Hippocampal formation (tissue), 2 donors: ENCODE measurements at places on chromosomes 1 and 21.

DNA sequence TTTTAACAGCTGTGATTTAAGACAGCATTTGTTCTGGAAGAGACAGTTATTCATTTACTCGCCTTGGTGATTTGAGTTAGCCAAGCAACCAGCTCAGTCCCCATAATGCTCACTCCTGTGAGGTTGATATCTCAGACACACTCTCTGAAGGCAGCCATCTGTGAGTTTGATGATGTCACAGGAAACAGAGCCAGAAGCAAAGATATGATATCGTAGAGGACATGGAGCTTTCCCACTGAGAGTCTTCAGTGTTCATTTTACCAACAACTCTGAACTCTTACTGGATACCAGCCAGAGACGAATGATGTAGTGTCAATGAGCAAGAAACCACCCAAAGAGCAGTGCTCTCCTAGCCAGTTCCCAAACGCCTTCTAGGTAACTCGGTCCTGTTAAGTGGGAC, 219.4 kb downstream of the SLC35F3 start:
- no peak for DNase-seq

DNA sequence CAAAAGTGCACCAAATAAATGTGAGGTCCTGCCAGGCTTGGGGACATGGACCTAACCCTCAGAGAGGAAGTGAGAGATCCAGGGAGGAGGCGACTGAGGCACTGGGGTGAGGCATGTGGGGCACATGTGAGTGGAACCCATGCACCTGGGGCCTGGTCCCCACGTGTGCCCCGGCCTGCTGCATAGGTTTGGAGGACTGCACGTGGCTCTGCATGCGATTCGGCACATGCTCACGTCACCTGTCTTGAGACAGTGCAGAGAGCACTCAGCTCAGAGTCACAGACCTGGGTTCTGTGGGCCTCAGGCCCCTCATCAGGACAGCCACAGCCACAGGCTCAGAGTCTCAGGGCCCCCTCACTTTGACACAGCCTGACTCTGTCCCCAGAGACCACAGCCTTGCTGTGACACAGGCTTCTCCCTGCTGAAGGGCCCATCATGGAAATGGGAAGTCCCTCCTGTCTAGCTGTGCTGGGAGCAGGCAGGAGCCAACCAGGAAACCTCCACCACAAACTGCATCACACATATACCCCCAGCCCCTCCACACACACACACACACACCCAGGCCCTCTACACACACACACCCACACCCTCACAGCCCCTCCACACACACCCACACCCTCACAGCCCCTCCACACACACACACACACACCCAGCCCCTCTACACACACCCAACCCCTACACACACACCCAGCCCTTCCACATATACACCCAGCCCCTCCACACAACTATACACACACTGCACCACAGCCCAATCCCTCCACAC, 48.2 kb downstream of the SLC9A1 start:
- no peak for DNase-seq

- DNase-seq: no peak
Observed at GRCh38 chr1:150366416-150367296, 2.7 kb downstream of the RPRD2 start.

DNA sequence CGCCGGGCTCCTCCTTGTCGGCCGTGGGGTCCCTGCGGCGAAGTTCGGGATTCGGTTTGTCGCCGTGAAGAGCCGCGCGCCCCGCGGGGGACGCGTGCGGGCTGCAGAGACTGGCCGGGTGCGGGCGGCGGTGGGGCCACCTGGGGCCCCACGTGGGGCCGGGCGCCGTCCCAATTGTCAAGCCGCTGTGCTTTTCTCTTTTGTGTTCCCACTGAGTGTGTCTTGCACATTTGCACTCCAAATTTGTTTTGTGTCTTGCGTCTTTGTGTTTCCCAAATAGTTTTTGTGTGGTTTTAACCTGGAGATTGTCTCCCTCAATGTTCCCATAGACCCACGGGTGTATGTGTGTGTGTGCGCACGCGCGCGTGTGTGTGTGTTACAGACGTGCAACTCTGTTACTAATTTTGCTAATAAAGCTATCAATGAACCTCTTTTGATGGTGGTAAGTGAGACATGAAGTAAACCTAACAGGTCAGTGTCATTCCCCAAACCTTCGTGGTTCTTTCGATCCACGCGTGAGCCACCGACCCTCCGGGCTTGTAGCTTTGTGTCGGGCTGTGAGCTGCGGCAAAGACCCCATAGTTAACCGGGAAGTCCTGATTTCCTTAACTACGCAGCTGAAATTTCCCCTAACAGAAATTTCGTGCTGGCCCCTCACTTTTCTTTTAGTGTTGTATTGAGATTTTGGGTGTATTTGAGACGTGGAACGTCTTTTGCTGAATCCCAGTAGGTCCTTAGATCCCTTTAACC, 708 bp downstream of the PRDM2 start:
- peak; percentile 40 for DNase-seq

DNA sequence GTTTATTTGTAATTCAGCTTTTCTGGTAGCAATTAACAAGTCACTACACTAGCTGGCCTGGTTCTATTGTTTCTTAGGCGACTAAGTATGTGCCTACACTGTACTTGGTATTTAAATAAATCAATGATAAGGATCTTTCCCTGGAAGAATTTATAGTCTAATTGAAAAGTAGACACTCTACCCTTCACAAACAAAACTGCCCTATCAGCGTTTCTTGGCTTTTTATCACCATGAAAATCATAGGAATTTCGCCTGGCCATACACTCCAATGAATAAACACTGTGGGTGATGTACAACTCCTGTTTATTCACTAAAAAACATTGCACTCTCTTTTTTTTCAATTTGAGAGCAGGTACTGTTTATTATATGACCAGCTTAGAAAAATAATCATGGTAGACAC, 702.9 kb upstream of the ADGRL2 start:
- DNase-seq: no peak

DNA sequence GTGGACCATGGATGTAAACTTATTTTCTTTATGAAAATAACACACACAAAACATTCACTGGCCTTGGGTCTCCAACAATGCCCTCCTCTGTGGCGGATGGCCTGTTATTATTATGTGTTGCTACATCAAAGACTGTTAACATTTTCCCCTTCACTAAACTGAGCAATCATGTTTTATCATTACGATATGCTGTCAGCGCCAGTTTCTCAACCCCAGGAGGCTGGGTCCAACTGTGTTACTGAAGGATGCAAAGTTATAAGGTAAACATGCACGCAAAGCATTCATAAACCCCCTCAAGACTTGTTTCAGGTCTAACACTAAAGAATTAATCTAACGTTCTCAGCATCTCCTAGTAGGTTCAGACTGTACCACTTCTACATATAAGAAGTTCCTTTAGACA, 6.0 kb upstream of the DUSP10 start:
- no peak for DNase-seq

- DNase-seq: no peak
Observed at GRCh38 chr1:221418346-221418745, 323.5 kb downstream of the DUSP10 start.

GRCh38 chr1:61093525-61094137, 11.3 kb downstream of the NFIA start:
- DNase-seq: no peak

GRCh38 chr1:228478912-228479711, 8.1 kb upstream of the RNF187 start:
- no peak for DNase-seq

DNA sequence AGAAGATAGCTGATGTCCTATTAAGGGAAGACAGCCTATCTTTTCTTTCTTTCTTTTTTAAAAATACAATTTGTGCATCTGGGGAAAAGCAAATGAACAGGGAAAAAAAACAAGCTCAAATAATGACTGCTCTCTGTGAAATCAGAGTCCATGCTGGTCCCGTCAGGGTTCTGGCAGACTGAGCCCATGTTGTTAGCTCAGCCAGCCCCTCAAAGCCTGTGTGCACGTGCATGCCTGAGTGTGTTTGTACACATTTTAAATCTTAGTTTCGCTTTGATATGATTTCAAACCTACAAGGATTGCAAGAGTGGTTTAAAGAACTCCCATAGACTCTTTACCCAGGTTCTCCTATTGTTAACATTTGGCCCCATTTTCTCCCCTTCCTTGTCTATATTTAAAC, 231.8 kb upstream of the GREM2 start:
- no peak for DNase-seq

DNA sequence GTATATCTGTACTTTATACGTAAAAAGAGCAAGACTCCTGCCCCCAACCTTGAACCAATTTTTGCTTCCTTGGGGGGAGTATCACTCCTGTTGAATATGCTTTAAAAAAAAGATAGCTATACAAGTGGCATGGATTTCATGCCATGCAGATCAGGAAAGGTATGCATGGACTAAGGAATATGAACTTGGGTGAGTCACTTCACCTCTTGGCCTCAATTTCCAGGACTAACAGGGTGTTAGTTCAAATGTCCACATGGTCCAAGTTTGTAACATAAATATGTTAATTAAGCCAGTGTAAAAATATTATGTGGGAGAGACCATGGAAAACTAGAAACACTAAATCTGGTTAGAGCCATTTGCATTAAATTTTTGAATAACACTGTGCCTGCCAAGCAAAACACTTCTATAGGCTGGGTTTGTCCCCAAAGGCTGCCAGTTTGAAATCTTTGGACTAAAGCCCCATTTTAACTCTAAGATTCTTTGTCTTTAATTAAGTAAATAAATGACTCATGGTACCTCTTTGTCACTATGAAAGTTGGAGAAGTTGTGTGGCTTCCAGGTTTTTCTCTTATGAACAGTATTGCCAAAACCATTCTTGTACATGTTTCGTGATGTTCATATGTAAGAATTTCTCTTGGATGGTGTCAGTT, 33.1 kb downstream of the FAM177B start:
- no peak for DNase-seq

DNA sequence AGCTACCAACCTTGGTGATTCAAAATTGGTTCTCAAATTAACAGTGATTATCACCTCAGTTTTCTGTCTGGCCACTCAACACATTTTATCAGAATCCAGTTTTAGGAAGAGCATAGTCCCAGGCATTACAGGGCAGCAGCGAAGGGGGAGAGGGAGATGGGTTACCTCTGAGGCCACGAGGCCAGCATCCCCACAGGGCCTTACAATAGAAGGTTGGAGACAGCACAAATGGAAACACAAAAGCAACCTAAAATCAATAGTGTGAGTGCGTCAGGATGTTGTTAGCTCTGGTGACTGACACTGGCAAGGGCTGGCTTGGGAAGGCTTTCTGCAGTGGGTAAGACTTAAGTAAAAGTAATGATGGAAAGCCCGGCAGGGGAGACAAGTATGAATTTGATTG, 79.5 kb downstream of the JAK1 start:
- DNase-seq: no peak

DNA sequence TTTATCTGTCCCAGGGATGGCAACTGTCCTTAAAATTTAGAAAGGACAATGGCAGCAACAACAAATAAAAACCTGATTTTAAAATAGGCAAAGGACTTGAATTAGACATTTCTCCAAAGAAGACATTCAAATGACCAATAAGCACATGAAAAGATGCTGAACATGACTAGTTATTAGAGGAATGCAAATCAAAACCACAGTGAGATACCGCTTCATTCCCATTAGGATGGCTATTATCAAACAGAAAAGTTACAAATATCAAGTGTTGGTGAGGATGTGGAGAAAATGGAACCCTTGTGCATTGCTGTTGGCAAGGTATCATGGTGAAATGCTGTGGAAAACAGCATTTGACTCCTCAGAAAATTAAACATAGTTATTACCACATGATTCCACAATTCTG, 120.7 kb downstream of the CRB1 start:
- no peak for DNase-seq

GRCh38 chr1:20210736-20211460, 24.6 kb upstream of the PLA2G2C start:
- no peak for DNase-seq

DNA sequence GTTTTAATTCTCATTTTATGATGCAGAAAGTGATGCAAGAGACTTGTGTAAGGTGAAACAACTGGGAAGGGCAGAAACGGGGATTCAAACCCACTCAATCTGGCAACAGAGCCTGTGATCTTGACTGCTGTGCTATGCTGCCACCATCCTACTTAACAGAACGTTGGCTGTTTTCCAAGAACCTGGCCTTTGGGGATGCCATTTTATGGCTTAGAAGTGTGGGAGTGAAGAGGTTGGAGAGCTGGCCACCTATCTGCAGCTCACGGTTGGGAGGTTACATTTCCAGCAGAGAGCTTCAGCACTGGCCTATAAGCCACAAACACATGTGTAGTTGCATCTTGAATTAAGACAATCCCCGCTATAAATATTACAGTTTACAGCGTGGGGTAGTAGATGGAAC, 235.3 kb downstream of the PRDM2 start:
- no peak for DNase-seq

DNA sequence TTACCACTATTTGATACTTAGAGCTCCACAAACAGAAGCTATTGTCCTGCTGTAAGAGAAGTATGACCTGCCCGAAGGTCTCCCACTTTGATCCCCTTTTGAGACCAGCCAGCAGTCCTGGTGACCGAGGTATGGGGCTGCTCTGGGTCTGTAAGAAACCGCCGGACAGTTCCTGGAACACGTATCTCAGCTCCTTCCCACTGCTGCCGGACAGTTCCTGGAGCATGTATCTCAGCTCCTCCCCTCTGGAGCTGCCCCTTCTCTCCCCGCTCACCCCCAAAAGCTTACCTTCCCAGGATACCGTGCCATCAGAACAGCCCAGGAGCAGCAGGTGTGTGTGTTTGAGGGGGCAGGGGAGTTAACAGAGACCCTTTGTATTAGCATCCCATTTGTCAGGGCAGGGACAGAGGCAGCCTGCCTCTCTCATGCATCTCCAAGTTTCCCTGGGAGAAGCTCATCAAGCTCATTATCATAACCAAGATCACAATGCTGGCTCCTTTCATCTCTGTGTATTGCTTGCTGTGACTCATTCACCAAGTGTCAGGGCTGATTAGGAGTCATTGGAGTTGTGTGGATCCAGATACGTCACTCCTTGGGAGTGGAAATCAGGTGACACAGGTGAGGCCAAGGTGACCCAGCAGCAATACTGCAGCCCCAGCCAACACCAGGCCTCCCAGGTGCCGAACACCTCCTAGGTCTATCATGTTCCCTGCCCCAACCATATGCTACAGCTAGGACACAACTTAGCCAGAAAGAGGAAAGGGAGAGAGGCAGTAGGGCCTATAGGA, 25.3 kb downstream of the OPTC start:
- no peak for DNase-seq

GRCh38 chr1:60386249-60386648, 312.7 kb upstream of the C1orf87 start:
- no peak for DNase-seq

- DNase-seq: no peak
Observed at GRCh38 chr1:72516264-72516663, 233.9 kb upstream of the NEGR1 start.

DNA sequence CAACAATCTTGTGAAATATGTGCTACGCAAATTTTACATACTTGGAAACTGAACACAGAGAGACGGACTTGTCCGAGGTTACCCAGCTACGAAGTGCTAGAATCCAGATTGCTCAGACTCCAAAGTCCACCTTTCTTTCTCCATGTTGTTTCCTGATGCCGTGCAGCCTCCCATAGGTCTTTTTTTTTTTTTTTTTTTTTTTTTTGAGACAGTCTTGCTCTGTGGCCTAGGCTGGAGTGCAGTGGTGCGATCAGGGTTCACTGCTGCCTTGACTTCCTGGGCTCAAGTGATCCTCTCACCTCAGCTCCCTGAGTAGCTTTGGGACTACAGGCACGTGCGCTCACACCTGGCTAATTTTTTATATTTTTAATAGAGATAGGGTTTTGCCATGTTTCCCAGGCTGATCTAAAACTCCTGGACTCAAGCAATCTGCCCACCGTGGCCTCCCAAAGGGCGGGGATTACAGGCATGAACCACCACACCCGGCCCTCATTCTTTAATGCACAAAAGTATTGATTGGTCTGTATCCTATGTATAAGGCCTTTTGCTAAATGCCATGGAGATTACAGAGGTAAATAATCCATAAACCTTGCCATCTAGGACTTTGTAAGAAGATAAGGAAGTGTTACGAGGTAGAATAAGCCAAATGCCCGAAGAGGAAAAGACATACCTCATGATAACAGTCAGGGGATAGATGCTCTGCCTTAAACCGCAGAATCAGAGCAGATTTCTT, 92.8 kb downstream of the C1orf21 start:
- DNase-seq: no peak
